ENCODE measurements at places on chromosomes 4 and X.

- DNase-seq, result no peak
These were observed 3.4 kb upstream of the S100G start for GRCh38 chrX:16646366-16647138.

DNA sequence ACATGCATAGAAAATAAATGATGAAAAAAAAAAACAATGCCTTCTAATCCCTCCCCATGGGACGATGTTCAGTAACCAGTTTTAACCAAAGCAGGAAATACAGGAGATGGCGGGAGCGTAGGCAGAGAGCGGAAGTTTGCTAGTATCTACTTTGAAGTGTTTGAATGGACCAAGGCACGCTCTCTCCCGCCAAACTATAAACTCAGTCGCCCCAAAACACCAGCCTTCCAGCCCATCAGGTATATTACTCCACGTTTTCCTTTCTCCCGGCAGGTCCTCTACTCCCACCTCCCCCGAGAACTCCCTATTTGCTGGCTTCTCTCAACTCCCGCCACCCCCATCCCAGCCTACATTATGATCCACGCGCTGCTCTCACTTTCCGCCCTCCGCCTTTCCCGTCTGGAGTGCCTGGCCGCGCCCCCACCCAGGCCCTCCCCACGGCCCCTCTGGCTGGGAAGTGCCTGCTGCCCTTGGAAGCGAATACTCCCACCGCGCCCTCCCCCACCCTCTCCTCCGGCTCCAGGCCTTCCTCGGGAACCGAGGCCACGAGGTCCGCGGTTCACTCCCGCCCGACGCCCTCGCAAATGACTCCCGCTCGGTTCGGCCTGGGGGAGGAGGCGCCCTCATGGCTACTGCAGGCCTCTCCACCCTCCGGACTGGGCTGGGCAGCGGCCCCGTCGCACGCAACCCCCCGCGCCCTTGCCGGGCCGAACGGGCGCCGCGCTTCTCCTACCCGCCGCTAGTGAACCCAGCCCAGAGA, 723 bp downstream of the DHX15 start:
- DNase-seq, result peak; percentile 56

DNA sequence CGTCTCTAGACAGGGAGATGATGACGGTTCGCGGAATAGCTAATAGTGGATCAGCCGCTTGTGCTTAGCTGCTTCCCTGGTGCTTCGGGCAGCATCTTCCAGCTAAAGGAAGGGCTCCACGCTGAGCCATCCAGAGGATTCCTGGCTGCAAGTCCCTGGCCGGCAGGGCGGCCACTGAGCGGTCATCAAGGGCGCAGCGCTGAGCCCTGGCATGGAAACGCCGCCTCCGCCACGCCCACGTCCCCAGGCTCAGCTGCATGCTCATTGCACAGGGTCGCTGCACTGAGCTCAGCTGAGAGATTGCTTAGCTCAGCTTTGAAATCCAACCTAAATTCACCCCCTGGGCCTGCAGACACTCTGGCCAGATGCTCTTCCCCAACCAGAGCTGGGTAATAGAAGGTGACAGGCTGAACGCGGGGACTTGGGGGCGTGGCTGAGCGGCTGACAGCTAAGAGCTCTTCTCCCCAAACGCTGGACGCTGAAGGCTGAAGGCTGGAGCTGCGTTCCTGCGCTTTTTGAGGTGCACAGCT, 118.2 kb upstream of the KIT start:
- peak; percentile 48 for DNase-seq

DNA sequence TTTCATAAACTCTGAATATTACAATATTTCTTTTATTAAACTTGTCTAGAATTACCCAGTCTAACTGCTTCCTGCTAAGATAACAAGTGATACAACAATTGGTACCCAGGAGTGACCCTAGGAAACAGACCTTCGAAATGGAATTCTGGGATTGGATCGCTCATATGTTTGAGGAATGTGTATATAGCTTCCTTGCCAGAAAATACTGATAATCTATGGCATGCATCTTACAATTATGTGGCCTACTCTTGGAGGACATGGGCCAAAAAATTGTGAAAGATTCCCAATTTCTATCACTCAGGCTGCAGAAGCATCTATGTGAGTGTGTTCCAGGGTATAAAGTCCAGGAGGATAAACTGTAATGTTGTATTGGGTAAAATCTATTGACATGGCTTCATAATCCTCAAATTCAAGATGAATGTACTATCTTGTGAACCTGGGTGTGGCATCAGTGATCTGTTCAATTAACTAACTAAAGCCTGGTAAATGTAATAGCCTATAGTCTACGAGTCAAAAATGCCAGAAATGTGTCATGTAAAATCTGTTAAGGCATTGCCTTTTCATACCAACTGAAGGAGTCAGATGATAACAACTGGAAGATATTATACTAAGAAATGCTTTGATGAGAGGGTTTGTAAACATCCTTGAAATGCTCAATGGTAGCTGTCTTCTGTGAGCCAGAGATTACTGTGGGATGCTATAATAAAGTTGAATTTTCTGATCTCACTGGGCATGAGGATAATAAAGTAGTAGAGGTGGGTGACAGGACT, 1499.3 kb downstream of the PCDH7 start:
- no peak for DNase-seq

- no peak for DNase-seq
These were observed 33.3 kb downstream of the APBB2 start for GRCh38 chr4:41181037-41181436.

DNA sequence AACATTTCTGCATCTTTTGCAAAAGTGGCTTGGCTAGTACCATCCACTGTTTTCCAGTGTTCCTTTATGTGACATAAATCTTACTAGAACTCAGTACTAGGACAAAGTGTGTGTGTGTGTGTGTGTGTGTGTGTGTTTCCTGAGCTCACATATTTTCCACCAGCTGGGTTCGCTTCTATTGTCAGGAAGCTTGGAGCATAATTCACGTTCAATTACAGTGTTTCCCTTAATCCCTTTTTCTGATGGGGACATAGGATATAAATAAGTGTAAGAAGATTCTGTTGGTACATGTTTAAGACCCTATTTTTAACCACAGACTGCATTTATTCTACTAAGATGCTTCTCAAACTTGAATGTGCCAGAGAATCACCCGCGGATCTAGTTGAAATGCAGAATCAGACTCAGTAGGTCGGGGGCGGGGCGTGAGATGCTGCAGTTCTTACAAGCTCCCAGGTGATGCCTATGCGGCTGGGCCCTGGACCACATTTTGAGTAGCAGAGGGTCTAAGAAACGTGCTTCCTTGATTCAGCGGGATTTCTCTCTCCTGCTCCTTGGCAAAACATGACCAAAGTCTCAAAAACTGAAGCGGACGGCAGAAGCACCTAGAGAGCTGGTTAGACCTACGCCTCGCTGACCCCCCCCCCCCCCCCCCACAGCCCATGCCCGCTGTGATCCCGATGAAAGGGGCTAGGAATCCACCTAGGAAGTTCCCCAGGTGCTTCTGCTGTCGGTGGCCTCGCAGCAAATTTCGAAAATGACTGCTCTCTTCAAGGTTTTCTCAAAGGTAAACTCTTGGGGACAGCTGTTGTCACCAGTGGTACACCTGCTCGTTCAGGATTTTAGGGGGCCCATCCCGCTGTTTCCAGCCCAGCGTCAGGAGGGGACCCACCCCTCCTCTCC, 797 bp downstream of the CD99L2 start:
- peak; percentile 6 for DNase-seq

GRCh38 chr4:20137176-20137575, 114.5 kb upstream of the SLIT2 start:
- no peak for DNase-seq

- DNase-seq, result no peak
These were observed 19.8 kb upstream of the TBC1D14 start for GRCh38 chr4:6889736-6890324.

DNA sequence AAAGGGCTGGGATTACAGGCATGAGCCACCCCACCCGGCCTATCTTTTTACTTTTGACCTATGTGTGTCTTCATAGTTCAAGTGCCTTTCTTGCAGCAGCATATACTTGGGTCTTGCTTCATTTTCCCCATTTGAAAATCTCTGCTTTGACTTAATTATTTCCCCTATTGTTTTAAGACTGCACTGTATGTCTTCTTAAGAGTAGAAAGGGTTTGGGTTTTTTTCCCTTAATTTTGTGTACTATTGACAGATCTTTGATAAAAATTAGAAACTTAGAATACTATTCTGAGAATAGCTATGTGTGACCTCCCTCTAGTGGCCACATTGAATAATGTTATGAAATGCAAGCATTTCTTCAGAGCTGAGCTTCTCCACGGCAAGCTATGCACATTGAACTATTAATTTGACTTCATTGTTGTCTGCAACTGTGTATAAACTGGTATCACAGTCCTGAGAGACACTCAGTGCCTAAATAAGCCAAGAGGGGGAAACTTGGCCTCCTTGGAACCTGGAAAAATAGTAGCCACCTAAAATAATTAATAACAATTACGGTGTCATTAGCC, 8.7 kb upstream of the SLC25A4 start:
- peak; percentile 53 for DNase-seq

GRCh38 chr4:110793381-110793801, 170.5 kb upstream of the PITX2 start:
- DNase-seq, result no peak

- DNase-seq, result peak; percentile 32
These were observed 126.3 kb downstream of the NEK1 start for GRCh38 chr4:169485791-169486742.

- DNase-seq, result no peak
These were observed 38.6 kb downstream of the EVC start for GRCh38 chr4:5749568-5749967.

DNA sequence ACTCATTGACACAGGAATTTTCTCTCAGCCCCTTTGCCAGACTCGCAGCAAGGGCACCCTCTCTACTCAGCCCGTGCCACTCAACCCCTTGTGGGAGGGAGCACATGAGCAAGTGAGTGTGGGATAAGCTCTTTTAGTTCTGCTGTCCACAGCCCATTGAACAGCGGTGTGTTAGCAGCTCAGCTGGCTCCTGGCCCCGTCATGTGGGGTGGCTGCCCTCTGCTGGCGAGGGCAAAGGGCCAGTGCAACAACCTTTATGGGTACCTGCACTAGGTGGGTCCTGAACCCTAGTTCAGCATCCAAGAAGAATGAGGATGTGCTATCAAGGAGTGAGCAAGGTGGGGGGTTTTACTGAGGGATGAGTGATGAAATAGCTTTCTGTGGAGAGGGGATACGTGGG, 85.0 kb upstream of the ZNF81 start:
- DNase-seq, result no peak

- no peak for DNase-seq
These were observed 66.7 kb downstream of the COQ2 start for GRCh38 chr4:83217721-83218522.

DNA sequence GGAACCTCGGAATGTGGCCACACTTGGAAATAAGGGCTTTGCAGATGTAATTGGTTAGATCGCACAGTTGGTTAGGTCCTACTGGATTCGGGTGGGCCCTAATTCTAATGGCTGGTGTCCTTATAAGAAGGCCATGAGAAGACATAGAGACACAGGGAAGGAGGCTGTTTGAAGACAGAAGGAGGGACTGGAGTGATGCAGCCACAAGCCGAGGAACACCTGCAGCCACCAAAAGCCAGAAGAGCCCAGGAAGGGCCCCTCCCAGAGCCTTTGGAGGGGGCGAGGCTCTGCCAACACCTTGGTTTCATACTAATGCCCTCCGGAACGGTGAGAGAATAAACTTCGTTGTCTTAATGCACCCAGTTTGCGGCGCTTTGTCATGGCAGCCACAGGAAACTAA, 47.0 kb downstream of the EVC start:
- DNase-seq, result no peak

- DNase-seq, result no peak
These were observed 362.4 kb downstream of the ARHGAP24 start for GRCh38 chr4:85837439-85837733.

- no peak for DNase-seq
These were observed 11.9 kb downstream of the ZBTB49 start for GRCh38 chr4:4302001-4302400.

- no peak for DNase-seq
These were observed at the start of gene DDIT4L for GRCh38 chr4:100189820-100190642. DDIT4L (minus strand) TSS chr4:100190468; CDS start chr4:100189983, 485 bp downstream.

- no peak for DNase-seq
These were observed 170.7 kb downstream of the SLIT2 start for GRCh38 chr4:20422398-20422797.

- DNase-seq, result no peak
These were observed 34.6 kb downstream of the NBDY start for GRCh38 chrX:56763556-56764152.

DNA sequence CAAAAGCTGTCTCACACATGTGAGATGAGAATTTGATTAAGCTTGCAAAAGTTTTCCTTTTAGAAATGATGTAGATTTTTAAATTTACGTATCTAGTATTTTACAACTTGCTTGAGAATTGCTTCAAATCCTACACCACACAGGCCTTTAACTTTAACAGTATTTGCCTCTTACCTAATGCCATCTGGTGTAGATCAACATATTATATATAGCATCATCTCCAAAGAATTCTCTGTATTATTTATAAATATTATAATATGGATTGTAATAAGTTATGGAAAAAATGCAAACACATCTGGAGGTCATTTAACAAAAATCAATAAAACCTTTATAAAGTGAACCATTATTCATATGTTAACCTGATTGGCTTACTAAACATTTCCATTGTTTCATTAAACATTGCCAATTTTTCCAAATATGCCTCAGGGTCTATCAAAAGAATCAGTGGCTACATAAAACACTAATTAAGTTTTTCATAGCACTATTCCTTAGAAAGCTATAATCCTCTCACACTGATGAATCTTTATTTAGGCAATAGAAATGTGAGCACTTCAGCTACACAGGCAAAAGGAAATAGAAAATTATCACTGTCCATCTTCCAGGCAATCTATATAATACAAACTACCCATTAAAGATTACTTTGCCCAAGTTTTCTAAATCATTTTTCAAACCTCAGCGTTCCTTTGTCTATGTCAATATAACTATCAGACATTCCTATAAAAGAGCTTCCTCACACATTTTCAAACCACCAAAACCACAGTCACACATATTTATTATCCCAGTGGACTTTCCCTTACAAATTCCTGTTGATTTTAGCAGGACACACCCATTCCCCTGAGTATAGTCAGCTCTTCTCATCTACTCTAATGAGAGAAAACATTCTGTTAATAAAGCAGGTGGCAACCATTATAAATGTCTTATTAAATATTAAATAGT, 83.5 kb upstream of the INTU start:
- DNase-seq, result no peak

DNA sequence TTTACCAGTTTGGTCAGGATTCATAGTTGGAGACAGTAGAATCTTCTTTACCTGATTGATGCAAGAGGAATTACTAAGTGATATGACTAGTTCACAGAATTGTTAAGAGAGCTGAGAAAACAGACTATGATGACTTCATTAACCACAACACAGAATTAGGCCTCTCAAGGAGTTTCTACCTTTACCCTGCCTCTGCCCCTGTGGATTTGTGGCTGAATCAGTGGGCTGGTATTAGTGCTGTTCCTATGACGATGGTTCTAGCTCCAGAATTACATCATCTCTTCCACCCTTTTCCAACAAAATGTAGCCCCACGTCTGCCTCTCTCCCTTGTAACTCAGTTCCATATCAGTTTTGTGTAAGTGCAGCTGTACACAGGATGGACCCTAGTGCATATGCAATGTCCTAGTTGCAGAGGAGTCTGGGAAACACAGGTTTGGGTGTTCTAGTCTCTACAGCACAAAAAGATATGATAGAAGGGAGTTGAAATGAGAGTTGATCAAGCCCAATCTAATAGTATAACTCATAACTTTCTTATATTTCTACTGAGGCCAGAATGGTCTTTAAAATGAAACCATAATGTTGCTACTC, 99.3 kb downstream of the ANXA5 start:
- DNase-seq, result no peak
